ENCODE measurements at places on chromosomes 2 and 18.

DNA sequence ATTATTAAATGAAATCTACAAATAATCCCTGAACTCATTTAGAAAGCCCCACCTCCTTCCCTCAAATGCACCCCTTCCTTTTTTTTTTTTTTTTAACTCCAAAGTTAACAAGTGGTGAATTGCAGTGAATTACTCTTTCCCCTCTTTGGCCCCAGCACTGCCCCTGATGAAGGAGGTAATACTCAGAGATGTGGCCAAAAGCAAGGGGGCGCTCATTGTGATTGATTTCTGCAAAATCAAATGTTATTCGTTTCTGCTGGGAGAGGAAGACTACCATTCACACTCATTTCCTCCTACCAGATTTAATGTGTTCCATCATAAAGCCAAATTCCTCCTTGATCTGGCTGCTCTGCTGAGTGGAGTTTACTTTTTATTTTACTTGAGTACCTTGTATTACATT, 259.4 kb downstream of the GPD2 start:
- DNase-seq = no peak

DNA sequence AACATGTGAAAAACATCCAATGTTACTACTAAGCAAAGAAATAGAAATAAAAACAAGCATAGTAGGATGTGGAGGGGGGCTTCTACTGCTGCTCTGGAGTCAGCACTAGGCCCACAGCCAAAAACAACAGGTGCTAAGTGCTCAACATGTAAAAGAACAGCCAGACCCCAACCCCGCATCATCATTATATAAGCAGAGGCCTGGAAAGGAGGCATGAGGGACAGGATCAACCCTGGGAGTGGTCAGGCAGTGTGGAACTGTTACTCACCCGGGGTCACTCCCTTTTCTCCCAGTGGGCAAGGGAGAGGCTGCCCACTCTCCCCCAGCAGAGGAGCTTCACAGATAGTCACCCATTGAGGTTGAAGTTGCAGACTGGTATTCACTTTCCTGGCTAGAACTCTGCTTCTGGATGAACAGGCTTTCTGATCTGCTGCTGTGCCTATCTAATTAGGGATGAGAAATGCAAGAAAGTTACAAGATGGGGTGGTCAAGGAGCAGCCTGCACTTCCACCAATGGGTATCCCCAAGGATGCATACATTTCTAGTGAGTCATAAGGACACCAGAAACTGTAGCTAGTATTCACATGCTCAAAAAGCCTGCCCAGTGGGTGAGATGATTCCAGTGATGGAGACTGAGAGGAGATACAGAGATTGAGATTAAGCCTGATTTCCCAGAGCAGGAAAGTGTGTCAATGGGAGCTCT, 480.1 kb upstream of the TCF4 start:
- DNase-seq = no peak

DNA sequence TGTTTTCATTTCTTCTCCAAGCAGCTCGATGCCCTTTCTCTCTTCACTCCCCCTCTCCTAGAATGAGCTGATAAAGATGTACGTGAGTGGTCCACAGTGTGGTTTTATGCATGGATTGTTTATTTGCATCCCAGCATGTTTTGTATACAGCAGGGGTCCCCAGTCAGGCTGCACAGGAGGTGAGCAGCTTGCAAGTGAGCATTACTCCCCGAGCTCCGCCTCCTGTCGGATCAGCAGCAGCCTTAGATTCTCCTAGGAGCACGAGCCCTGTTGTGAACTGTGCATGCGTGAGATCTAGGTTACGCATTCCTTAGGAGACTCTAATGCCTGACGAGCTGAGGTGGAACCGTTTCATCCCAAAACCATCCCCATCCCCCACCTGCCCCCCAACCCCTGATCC, 262.6 kb downstream of the AGAP1 start:
- no peak for DNase-seq

DNA sequence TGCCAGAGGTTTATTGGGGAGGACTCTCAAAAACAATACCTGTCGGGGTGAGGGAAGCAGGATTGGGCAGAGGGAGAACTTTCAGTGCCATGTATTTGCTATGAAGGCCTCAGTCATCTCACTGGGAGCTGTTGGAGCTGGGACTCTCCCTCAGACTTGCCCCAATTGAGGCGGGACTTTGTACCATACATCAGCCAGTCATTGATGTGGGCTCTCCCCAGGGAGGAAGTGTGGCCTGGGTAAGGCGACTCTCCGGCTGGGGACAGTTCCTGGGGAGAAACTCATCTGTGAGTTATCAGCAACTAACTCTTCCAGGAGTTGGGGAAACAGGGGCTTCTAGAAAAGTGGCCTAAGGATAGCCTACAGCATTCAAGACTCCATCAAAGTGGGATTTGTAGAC, 66.5 kb downstream of the FTCDNL1 start:
- DNase-seq = no peak

DNA sequence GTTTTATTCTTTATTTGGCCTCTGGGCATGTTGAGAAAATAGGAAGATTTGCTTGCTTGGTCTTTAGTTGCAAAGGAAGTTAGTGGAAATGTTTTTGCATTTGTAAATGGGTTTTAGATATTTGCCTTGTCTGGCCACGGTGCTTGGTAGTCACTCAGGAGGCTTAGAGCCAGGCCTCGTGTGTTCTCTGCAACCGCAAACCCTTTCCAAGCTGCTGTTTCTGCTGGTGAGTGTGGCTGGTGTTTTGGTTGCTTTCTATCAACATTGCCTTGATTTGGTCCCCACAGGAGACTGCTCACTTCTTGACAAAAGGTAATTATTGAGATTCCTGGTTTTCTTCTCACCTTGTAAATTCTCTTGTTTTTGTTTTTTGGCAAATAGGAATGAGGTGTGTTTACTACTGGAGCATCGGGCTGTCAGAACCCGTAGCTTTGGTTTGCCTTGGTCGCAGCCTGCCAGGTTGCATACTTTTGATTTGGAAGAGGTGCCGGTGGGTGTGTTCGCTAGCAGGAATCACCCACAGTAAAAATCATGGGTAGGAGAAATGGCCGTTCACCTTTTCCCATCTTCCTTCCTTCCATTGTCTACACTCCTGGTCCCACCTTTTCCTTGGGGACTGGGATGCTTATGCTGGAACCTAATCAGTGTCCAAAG, 15.8 kb downstream of the ASAP2 start:
- DNase-seq = no peak

DNA sequence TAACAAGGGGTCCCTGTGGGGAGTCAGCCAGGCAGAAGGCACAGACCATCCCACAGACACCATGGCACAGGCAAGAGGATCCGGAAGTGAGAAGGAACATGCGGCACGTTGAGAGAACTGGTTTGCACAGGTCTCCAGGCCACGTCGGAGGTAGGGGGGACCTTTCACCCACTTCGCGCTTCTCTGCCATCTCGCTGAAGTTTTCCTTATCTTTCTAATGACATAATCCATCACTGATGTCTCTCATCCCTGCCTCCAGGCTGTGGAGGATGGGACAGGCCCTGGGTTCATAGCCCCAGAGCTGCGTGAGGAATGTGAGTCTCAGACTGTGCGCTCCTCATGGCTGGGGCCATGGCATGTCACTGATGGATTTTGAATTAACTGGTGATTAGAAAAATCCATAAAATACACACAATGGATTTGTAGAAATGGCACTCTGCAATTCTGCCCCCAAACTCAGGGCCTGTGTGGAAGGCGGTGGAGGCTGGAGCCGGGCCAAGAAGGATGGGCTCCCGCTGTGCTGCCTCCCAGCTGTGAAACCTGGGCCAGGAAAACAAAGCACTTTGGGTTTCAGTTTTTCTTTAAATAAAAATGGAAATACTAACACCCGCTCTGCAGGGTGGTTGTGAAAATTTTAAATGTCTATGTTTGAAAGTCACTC, 113.3 kb upstream of the ALKAL2 start:
- no peak for DNase-seq

DNA sequence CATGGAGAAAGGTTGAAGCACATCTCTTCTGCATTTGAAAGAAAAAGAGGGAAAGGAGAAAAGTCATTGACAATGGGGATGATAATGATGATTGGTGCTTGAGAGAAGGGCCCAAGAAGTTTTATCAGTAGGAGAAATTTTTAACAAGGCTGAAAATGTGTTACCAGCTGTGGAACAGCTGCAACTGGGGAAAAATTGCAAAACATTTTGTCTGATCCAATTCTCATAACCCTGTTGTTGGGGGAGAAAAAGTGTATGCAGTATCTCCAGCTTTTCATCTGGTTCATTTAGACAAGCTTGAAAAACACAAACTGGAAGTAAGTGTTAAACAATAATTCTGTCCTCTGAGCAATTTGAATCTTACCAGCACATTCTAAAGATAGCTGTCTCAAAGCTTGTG, 92.7 kb downstream of the CSRNP3 start:
- no peak for DNase-seq

DNA sequence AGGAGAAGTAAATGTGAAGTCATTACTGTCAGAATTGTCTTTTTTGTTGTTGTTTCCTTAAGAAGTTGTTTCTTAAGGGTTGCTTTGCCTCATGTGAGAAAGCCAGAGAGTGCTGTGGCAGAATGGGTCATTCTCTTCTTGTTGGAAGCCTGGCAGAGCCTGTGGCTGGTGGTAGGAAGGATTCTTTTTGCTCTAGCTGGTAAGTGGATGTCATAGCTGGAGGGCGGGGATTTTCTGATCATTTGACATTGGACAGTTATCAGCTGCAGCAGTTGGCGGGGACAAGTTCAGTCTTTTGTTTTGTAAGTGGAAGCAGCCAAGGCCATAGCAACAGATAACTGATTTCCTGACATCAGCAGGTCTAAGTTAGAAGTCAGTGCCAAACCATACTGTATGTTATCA, 5.5 kb upstream of the RMDN2 start:
- no peak for DNase-seq

DNA sequence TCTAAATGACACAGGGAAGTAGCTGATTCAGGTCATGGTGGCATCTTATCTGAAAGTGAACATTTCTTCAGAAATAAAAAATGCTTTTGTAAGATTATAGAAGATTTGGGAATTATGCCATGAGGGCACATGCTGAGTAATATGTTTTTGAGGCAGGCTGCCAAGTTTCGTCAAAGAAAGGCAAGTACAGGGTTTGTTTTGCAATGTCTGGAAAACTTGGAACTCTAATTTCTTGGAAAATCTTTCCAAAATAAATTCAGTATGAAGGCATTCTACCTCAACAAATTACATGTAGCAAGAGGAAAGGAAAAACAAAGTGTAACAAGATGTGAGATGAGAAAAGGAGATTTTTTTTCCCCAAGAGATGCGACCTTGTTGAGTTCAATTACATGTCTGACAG, 167.7 kb downstream of the PLCL1 start:
- no peak for DNase-seq

DNA sequence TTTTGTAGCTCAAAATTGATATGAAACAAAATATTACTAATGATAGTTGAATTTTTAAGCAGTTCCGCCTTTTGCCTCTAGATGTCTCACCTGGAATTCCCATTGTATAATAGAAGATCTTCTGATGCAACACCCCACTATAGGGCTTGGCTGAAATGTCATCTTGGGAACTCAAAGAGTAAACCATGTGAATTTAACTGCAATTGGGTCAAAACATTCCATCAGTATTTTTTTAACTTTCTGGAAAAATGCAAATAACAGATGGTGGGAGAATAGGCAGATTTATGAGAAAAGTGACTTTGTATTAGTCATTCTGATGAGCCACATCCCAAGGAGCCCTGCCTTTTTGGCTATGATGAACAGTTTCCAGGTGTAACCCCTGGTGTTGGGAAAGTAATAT, 489.9 kb downstream of the NYAP2 start:
- DNase-seq = no peak

DNA sequence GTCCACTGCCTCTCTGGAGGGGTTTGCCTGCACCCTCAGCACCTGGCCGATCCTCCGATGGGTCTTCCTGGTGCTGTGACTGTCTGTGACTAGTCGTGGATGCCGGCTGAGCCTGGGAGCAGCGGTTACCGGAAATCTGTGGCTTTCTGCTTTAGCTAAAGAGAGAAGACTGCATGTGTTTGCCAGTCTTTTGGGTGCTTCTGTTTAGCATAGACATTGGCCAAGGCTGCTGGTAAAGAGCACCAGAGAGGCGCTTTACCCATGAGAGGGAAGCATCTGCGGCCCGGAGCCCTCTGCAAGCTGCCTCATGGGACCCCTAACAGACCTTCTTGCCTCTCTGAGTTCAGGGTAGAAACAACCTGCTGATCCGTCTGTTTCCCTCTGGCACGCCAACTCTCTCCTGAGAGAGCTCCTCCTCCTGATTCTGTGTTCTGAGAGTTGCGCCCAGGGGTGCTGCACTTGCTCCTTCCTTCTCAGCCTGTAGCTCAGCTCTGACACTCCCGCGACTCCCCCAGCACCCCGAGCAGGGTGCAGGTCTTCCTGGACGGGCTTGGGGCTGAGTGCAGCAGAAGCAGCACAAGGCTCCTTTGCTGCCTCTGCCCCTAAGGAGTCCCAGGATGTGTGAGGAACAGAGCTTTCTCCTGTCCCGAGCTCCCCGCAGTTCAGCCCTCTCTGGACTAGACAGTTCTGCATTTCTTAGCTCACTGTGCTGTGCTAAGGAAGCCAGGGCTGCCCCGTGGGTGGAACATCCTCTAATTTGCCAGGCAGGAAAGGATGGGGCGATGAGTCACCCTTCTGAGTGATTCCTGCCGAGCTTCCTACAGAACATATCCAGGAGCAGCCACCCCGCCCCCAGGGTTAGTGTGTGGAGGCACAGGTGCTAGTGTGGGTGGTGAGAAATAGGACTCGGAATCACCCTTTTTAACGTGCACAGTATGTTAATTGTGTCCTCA, 203.2 kb downstream of the SH3RF3 start:
- DNase-seq = no peak

GRCh38 chr2:189191766-189192165, 12.2 kb upstream of the COL5A2 start:
- DNase-seq = no peak

DNA sequence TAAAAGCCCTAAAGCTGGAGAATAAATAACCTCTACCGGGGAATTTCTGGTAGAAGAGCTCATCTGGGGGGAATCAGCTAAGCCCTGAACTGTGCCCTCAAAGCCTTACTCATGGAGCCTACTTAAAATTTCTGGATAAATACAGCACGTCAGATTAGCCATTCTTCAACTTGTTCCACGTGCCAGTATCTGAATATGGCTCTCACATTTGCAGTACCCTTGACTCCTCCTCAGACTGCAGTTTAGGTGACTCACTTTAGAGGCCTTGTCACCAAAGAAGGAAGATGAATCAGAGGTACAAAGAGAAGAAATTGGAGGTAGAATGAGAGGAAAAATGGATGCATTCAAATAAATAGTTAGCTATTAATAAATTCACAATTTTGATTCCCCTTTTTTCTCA, 34.6 kb upstream of the POTEC start:
- no peak for DNase-seq

- DNase-seq = no peak
These were observed 86.7 kb downstream of the C18orf54 start for GRCh38 chr18:54444319-54444914.

- no peak for DNase-seq
These were observed 84.5 kb upstream of the LCLAT1 start for GRCh38 chr2:30362468-30363081.

- DNase-seq = no peak
These were observed 42.7 kb downstream of the BCL11A start for GRCh38 chr2:60510713-60511112.

DNA sequence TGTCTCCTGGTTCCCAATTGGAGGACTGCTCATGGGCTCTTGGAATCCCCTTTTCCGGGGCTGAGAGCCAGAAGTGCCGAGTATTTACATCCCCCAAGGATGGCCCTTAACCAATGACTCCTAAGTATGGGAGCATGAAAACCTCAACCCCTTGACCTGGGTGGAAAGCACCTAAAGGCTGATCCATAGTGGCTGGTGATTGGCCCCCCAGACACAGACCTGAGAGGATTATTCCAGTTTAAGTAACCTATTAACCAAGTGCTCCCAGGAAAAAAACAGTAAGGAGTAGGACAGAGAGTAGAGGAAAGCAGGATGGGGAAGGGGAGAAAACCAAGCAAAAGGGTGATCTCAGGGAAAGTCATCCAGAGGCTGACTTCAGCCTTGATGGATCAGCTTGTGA, 206.1 kb upstream of the RND3 start:
- DNase-seq = no peak

All from stimulated activated CD8-positive, alpha-beta memory T cell treated with anti-CD3 and anti-CD28 coated beads, Interleukin-15, amount 100 ng/mL, for 4 hours (primary cell).